Stimulated activated CD4-positive, alpha-beta T cell treated with anti-CD3 and anti-CD28 coated beads, Interleukin-12 subunit alpha, Interleukin-12 subunit beta, amount 100 ng/mL, for 48 hours (primary cell): ENCODE measurements at places on chromosomes 3 and 15.
A peak's percentile ranks its signal among the peaks of the same experiment; 100 is the strongest.

DNA sequence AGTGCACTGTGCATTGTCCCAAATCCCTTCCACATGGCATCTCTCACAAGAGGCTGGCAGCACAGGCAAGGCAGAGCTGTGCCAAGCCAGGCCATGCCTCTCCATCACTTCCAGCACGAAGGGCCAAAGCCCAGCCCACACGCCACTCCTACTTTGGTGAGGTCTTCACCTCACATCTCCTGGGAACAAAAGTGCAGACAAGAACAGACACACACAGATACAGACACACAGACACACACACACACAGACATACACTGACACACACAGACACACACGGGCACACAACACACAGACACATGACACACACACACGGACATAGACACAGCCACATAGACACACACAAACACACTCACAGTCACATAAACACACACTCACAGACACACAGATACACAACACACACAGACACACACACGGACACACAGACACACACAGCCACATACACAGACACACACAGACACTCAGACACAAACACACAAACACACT lies 233.3 kb downstream of the UACA start:
- DNase-seq: no peak

DNA sequence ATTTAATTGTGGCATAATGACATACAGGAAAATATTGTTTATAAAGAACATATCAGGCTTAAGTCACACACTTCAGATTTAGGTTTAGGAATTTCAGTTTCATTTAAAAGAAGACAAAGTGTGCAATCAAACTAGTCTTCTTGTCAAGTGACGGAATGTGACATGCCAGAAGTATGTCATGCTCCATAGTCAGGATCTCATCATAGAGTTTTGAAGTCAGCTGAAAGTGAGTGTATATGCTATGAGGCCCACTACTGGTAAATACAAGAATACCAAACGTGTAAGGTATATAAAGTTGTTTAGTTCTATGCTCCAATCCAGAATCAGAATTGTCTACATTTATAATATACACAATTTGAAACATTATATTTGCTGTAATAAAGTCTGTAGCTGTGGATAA lies 988.4 kb downstream of the TBL1XR1 start:
- DNase-seq: no peak

DNA sequence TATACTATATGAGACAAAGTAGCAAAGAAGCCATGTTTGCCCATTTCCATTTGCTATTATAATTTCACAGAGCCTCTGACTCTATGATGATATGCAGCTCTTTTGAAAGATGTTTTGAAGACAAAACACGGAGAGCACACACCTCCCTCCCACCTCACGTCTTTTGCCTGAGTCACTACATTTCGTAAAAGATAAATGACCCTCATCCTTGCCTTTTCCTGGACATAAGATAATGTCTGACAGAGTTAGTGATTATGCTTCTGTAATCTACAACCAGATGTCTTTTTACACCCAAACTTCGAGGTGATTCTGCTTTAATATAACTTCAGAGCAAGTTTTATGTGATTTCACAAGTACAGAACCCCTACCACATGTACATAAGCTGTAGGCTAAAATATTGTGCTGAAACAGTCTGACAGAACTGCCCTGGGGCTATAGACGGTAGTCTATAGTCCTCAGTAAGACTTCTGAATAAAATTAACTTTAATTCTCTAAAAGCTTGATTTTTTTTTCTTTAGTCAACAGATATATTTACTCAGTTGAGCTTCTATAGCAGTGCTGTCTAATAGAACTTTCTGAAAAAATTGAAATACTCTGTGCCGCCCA lies 99.9 kb downstream of the CD200R1L start:
- DNase-seq: no peak

- no peak for DNase-seq
Observed at GRCh38 chr3:178560759-178561158, 24.5 kb downstream of the KCNMB2 start.

GRCh38 chr3:154018100-154018696 lies 103.0 kb upstream of the ARHGEF26 start:
- peak; percentile 14 for DNase-seq

DNA sequence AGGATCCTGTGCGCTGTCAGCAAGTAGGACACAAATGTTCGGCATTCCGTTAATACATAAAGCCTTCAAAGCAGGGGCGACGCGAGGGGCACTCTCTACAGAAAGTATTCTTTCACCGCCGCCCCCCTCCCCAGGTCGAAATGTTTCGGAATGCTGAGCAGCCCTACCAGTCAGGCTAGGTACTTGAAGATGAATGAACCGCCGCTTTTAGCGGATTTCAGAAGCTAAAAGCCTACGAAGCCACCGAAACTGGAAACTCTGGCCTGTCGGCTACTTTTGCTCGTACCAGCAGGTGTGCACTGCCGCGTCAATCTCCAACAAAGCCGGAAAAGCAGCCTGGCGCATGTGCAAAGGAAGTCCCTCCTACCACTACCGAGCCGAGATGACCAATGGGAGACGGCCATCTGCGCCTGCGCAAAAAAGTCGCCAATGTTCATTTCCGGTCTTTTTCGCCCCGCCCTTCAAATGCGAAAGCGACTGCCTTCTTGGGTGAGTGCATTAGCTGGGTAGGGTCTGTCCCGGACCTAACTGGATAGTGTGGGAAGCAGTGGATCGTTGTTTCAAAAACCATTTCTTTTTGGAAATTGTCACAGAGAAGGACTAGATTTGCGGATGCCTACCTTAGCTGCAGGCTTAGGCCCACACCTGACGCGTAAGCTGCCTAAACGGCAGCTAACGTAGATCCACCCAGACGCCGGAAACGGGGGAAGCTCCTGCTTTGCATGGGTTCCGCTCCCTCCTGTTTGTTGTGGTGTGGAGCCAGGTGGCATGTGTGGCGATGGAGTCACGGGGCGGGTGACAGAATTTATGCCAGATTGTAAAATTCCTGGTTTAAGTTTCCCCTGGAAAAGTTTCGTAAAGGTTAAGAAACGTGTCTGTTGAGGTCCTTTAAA lies at the start of gene WDR5B:
Gene WDR5B, minus strand, starts transcription at position 301 of the 893 bp plus-strand sequence. CDS start 534 bp downstream, outside the sequence.
- DNase-seq: peak; percentile 99
